ENCODE measurements at places on chromosomes 11 and 22. TPM values are rescaled to one million over a fixed set of nuclear protein-coding genes. Genes with fewer than 3 reads are reported as not detected.

CCDC90B gene
- 53.0 TPM for total RNA-seq

CTSD gene
- 338 TPM for total RNA-seq

BEST1 gene
- 2.3 TPM for total RNA-seq

OR8K1 gene
- total RNA-seq = not detected

MYBPC3 gene
- total RNA-seq = not detected

TPBGL gene
- not detected for total RNA-seq

NPTXR gene
- total RNA-seq = 4.4 TPM

SCGB1D2 gene
- not detected for total RNA-seq

KRTAP5-9 gene
- total RNA-seq = not detected

Measured in epithelial cell of alveolus of lung (primary cell).